ENCODE measurements at places on chromosomes 16 and 17.

DNA sequence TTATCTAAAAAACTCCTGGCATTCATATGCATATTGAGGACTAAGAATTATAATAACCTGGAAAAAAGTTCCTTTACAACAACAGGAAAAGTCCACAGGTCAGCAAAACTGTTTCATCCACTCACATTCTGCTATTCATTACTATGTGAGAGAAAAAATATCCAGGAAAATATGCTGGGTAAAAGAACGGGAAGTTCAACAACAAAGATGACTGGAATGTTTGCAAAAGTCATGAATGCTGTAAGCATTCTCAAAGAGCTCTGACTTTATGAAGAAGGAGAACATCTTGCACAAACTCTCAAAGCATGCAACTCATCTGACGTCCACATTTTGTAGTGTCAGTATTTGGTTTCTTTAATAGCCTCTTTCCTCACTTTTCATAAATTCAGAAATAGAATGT is 56.9 kb upstream of the ALDH3A1 start:
- peaks cover 52% of the 10 kb centered on the region for H3K36me3 ChIP-seq
- no peak for DNase-seq
- H3K27me3 ChIP-seq: no peaks in the 10 kb centered on the region
- H3K27ac ChIP-seq: no peak overlapping the region

DNA sequence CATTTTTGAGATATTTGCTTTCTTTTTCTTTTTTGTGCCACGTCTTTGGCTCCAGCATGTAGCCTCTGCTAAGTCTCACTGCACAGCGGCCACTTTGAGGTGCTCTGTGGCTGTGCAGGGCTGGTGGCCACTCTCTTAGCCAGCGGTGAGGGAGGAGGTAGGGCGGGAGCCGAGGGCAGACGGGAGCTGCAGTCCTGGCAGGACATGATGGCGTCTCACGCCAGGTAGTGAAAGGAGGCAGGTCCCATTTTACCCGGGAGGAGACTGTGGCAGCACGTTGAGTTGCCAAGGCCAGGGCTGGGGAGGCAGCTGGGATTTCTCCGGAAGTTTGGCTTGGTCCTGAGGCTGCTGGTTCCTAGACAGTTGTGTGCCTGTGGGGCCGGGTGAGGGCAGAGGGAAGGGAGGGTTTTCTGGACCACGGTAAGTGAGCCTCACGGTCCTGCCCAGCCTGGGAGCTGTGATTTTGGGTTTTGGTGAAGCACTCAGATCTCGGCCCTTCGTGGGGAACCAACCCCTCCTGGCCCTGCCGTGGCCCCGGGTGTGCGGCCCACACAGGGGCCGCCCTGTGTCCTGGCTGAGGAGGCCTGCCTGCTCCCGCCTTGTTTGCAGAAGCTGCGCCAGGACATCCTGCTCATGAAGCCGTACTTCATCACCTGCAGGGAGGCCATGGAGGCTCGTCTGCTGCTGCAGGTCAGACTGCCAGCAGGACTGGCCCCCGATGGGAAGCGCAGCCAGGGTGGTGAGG is 14.4 kb downstream of the DEF8 start:
- no peak overlapping the region for H3K27ac ChIP-seq
- no peaks in the 10 kb centered on the region for H3K4me1 ChIP-seq
- peaks cover 60% of the 10 kb centered on the region for H3K36me3 ChIP-seq

GRCh38 chr17:59641799-59642484 is 22.2 kb downstream of the CLTC start:
- no peak for DNase-seq
- no peak overlapping the region for H3K4me3 ChIP-seq
- H3K36me3 ChIP-seq: peaks cover 25% of the 10 kb centered on the region
- peaks cover 37% of the 10 kb centered on the region for H3K4me1 ChIP-seq

DNA sequence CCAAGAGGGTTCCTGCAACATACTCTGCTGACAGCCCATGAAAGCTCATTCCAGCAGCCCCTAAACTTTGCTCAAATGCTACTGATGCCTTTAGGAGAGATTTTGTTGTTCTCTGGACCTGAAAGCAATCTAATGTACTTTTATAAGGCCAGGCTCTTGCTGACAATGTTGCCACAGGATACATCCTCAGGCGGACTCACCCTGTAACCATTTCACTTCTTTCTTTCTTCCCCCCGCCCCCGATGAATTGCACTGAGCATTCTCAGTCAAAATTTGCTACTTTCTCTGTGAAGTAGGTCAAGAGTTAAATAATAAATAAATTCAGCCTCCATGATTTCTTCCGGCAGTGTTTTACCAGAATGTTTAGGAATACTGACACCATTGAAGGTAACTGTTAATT is 1.5 kb downstream of the GAS7 start:
- no peaks in the 10 kb centered on the region for H3K36me3 ChIP-seq
- H3K27me3 ChIP-seq: peaks cover 19% of the 10 kb centered on the region
- DNase-seq: no peak
- peaks cover 37% of the 10 kb centered on the region for H3K4me1 ChIP-seq
- H3K27ac ChIP-seq: no peak overlapping the region

DNA sequence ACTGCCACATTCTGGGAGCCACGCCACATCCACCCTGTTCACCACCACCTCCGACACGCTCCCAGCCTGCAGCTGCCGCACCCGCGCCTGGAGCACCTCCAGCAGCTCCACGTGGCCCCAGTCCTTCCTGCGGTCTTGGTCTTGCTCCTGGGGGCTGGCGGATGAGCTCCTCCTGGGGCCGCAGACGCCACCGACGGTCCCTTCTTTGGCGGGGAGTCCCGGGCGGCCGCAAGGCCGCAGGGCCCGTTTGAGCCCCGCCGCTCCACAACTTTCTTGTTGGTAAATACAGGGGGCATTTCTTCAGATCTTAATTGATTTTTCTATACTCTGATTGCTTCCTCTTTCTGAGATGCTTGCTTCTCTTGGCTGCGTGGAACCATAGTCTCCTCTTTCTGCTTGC is 75.3 kb upstream of the MED13 start:
- H3K36me3 ChIP-seq: no peaks in the 10 kb centered on the region
- H3K4me1 ChIP-seq: peaks cover 8% of the 10 kb centered on the region
- no peak overlapping the region for H3K4me3 ChIP-seq
- peaks cover 43% of the 10 kb centered on the region for H3K27me3 ChIP-seq
- no peak overlapping the region for H3K27ac ChIP-seq
